ENCODE measurements at places on chromosomes 4 and X. TPM values are rescaled to one million over a fixed set of nuclear protein-coding genes. Genes with fewer than 3 reads are reported as not detected.
A peak's percentile ranks its signal among the peaks of the same experiment; 100 is the strongest.

Gene GRK4
- polyA plus RNA-seq, result 10.8 TPM

Gene SLC10A4
- polyA plus RNA-seq, result 0.85 TPM

Gene RIBC1
- polyA plus RNA-seq, result 0.49 TPM

Gene SPIN2A
- polyA plus RNA-seq, result 5.3 TPM

Gene EDNRA
- 21.9 TPM for polyA plus RNA-seq

Gene SLC38A5
- 7.6 TPM for polyA plus RNA-seq

Gene EDA2R
- 4.0 TPM for polyA plus RNA-seq

GRCh38 chrX:18938710-18939109, 45.2 kb downstream of the PHKA2 start:
- DNase-seq, result no peak

DNA sequence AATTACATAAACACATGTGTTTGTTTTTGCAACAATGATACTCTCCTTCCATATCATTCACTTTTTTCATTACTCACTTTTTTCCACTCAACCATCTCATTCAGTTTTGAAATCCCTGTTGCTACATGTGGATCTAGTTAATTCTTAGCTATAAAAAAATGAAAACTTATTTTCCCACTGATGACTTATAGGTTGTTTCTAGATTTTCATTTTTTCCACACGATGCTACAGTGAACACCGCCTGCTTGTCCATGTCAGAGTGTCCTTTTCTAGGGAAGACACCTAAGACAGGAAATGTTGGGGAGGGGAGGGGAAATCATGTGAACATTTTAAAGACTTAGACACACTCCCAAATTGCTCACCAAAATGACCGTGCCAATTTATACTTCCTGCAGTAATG, 70.2 kb downstream of the SUPT20HL2 start:
- peak; percentile 46 for DNase-seq

GRCh38 chr4:6071959-6072720, 53.9 kb upstream of the C4orf50 start:
- DNase-seq, result no peak

DNA sequence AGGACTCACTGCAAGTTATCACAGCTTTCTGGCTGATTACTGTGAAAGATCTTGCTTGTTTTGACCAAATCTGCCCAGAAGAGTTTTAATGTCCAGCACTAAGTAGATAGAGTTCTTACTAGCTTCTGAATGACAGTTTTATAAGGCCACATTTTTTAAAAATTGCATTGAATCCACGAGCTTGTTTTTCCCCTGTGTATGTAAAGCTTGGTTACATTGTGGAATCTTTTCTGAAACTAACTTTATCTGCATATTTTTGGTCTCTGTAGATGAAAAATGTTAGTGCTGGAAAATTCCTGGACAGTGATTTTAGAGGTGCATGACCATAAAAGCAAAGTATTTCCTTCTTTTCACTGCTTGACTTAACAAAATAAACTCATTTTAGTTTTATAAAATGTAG, 650.3 kb upstream of the FAM241A start:
- DNase-seq, result no peak

GRCh38 chr4:149999485-150000074, 78.7 kb upstream of the DCLK2 start:
- DNase-seq, result peak; percentile 62

- no peak for DNase-seq
Observed at GRCh38 chrX:35292522-35292921, 349.9 kb downstream of the FAM47B start.

GRCh38 chr4:133759428-133759827, 442.2 kb downstream of the PABPC4L start:
- DNase-seq, result no peak

DNA sequence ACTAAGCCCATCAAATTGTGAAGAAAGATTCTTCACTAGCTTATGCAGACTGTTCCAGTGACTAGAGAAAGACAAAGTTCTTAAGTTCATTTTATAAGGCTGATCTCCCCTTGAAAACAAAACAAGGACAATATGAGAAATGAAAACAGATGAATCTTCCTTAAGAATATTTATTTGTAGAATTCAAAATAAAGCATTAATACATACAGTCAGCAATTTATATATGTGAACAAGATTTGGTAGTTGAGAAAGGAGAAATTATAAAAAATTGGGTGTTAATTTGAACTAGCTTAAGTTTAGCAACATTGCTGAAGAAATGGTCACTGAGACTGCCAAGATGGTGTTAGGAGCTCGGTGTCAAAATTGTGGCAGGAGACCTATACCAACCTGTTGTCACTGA, 41.4 kb upstream of the TAPT1 start:
- DNase-seq, result no peak

DNA sequence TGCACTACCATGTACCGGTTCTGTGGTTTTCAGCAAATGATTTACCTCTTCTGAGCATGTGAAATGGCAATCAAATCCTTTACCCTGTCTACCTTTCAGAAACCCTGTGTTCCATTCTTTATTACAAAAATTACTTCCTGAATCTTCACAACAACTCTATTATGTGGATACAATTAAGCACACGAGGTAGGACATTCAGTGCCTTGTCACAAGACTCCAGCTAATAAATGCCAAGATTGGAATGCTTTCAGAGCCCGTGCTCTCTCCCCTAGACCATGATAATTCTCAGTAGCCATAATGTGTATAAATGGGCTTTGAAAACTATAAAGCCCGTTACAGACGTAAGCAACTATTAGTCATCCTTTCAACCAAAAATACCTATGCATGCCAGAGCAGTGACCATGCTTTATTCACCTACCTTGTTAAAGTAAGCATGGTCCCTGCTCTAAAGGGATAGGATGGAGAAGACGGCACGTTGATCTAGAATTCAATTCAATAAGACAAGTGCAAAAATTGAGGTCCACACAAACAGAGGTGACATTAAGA, 2.4 kb downstream of the RXFP1 start:
- no peak for DNase-seq

DNA sequence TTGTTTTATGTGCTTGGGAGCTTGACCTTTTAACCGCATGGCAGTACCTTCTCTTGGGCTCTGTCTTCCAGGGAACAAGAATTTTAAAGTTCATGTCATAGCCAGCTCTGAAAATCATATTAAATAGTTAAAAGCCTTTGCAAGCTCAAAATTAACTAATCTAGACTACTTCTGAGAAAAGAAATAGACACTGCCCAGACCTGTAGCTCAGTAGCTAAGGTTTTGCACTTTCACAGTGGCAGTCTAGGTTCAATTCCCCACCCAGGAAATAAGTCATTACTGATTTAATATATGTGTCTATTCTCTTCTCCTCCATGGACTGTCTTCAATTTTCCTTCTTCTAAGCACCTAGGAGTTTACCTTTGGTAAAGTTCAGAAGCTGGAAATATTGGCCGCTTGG, 27.4 kb downstream of the HSD17B11 start:
- no peak for DNase-seq

- no peak for DNase-seq
Observed at GRCh38 chr4:93237521-93237920, 591.0 kb upstream of the ATOH1 start.

DNA sequence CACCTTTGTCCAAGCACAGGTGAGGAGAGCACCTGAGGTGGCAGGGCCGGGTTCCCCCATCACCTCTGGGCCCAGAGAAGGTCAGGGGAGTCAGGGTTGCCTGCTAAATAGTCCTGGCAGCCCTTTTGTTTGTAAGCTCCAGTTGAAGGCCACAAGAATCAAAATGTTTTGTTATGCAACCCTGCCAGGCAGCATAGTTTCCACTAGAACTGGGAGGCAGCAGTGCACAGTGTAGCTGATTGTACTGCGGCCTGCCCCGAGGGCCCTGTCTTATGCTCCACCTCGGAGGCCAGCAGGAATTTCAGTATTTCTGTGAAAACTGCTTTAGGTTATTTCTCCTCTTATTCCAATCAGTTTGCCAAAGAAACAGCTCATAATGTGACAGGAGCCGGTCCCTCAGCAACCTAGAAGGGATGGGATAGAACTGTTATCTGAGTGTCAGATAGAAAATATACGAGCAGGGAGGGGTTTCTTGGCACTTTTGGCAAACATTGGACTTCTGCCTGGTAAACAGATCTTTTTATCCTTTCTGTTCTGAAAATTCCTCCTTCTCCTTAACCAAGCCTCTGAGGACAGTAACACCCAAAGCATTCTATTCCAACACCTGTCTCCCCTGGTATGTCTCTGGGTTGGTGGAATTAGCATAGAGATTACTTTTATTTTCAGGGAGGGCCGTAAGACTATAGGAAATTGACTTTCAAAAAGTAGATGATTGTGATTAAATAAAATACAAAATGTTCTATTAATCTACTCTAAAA, 93.6 kb downstream of the LNX1 start:
- DNase-seq, result peak; percentile 67

DNA sequence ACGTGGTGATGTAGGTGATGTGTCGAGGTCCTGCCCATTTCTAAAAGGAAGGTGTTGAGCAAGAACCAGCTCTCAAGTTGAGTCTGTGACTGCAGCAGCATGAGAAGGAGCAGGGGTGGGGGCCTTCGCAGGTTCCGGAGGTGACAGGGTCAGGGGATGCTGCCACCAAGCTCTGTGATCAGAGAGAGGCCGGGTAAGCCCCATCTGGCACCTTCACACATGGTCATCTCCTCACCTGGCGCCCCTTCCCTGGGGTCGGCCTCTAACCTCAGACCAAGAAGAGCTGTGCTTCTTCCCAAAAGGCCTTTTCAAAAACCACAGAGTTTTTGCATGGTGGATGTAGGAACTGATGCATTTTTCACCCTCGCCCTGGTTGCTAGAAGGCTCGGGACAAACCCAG, 137.6 kb downstream of the CPZ start:
- DNase-seq, result no peak

GRCh38 chr4:41423117-41423516, 114.8 kb upstream of the LIMCH1 start:
- no peak for DNase-seq

GRCh38 chr4:24229978-24230377, 340.1 kb upstream of the PPARGC1A start:
- DNase-seq, result no peak

DNA sequence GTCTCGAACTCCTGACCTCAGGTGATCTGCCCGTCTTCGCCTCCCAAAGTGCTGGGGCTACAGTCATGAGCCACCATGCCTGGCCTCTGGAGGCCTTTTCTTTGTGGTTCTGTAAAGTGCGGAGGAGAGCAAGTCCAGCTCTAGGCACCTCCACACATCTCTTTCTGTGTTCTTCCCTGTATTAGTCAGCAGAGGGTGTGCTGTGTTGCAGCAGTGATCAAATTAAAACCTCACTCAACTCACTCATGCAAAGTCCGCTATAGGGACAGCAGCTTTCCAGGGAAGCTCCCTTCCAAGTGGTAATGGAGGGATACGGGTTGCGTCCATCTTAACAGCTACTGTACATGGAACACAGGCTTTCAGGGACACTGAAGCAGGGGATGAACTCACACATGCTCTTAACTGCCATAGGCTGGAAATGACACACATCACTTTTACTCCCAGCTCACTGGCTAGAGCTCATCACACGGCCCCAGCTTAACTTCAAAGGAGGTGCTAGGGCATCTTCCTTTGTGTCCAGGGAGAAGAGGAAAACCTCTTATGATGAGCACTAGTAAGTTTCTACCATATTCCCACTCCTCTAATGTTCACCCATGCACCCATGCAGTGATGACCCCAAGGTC, 36.0 kb upstream of the CCNG2 start:
- peak; percentile 27 for DNase-seq

- DNase-seq, result no peak
Observed at GRCh38 chrX:101040197-101040596, 11.7 kb downstream of the TRMT2B start.

DNA sequence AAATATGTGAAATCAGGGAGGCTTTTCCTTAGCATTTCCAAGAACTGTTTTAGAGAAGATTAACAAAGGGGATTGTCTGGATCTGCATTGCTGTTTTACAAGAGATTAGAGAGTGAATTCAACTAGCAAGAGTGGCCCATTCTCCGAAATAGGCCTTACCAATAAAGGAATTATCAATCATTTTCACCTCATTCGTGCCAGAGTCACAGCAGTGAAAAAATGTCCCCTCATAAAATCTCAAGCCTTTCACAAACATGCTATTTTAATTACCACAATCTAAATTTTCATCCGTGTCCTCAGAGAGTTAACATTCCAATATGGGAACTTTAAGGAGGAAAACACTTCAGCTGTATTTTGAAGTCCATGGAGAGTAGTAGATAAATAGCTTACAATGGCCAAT, 979.6 kb downstream of the RPA4 start:
- no peak for DNase-seq

DNA sequence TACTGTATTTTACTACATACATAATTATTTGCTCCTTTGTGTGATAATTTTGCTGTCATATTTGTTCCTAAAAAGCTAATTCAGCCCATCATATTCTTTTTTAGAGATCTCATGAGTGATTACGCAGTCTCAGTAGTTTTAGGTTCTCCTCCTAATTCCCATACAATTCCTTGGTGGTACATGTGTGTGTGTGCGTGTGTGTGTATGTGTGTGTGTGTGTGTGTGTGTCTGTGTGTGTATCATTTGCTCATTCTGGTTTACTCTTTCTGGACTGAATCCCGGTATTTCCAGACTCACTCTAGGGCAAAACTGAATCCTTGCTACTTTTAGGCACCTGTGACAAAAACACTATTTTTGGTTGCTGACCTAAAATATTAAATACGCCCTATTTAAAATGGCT, 34.9 kb downstream of the STK26 start:
- no peak for DNase-seq

DNA sequence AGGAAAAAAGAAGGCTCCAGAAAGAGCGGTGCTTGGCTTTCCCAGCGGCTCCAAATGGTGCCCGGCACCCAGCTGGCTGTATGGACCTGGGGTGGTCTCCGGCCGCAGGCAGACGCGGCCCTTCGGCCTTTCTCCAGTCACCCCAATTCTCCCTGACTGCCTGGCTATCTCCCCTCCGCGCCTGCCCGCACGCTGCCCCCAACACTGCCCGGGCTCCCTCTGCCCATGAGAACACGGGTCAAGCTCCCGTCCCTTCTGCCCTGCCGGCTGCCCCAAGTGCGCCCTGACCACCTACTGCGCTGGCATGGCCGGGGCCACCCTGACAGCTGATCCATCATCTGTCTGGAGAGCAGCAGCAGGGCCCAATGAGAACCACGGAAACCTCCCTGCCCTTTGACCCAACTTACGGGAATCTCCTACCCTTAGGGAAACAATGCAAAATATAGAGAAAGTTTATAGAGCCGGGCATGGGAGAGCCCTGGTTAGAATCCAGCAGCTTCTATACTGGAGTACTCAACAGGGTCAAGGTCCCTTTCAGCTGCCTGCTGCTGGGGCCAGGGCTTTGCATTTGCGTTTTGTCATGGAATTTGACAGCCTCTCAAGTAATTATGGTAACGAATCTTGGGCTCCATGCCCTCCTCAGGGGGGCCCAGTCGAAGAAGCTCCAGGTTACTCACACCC, 1.2 kb upstream of the FAM3A start:
- DNase-seq, result no peak

DNA sequence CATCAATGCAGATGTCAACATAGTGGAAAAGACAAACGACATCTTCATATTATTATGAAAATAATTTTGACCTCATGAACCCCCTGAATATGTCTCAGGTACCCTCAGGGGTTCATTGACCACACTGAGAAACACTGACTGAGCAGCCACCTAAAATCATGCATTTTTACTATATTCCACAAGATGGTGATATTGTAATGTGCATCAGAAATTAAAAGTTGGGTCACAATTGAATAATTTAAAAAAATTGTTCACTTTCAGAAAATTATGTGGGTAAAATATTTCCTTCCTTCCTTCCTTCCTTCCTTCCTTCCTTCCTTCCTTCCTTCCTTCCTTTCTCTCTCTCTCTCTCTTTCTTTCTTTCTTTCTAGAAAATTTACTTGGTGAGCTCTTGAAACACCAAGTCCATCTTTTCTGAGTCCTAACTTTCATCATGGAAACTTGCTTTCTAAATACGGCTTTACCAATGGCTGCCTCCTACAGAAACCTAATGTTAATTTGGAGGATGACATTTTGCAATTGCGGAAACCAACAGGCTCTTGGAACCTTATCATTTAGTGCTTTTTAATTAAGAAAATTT, 103.6 kb downstream of the RTL3 start:
- DNase-seq, result peak; percentile 12

Measured in muscle of back (tissue), 13 donors.